ENCODE measurements at places on chromosomes 12 and 14.

DNA sequence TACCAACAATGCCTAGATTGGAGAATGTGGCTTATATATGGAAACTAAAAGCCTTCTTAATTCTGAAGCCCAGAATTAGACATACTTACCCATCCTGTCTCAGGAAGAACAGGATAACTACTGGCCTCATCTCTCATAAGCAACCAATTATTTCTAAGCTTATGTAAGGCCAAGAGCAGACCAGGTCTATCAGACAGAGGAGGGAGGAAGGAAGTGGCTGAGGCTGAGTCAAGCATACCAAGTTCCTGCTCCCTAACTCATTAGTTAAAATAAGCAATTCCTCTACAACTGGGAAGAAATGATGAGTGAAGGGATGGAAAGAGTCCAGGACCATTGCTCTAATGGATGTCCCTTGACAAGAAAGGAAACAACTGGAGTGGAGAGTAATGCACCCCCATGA is 27.0 kb upstream of the INSM2 start:
- DNase-seq: peak; percentile 73

DNA sequence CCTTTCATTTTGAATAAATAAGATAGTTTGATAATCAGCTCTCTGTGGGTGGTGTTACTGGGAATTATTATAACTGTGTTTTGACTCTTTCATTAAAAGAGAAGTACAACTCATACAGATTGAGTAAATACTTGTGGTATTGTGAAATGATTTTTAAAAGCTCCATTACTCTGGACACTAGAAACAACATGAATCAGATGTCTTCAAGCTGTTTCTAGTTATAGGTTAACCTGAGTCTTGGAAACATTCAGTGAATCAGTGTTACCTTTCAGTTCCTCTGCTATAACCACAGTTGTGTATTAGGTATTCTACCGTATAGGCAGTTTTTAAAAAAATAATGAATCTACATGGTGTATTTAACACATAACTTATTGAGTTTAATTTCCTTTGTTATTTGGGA is 128.4 kb upstream of the SSTR1 start:
- no peak for DNase-seq

DNA sequence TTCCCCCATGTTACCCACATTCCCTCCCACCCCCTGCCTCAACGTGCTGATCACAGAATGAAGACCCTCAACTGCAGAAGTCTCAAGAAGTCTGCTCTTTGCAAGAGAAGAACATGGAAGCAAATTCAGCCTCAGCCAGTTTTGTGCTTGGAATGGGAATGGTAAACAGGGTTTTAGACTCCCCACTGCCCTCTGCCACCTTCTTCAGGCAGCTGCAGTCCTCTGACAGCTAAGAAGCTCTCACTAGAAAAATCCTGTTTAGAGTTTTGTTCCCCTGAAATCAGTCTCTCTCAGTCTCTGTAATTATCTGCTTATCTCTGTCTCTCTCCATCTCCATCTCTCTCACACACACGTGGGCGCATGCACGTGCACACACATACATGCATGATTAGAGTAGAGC is 85.4 kb downstream of the CRACR2A start:
- no peak for DNase-seq

DNA sequence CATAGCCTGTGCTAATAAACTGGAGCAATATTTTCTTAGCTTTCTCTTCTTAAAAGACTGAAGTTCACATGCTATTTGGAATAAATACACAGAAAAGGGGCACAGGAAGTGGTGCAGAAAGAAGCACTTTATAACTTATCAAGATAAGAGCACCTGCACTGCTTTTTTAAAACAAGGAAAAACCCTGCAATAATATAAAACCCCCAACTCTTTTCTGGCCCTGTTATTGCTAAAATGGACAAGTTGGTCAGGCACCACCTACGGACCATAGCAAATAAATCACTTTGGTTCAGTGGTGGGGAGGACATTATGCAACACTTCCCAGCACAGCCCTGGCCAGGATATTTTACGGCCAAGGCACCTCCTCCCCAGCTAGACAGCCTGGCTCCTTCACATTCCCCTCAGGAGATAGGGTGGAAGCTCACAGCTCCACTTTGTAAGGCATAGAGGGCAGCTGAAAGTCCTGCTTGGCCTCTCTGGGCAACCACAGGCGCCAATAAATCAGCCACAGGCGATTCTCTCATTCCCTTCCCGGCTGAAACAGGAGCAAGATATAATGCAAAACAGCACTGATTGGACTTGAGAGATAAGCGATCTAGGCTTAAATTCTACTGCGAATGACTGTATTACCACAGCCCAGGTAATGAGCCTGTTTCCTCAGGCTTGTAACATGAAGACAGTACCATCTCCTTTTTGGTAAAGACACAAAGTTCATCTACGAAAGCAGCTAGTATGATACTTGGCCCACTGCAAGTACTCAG is 2.0 kb downstream of the ZBTB25 start:
- peak; percentile 48 for DNase-seq

DNA sequence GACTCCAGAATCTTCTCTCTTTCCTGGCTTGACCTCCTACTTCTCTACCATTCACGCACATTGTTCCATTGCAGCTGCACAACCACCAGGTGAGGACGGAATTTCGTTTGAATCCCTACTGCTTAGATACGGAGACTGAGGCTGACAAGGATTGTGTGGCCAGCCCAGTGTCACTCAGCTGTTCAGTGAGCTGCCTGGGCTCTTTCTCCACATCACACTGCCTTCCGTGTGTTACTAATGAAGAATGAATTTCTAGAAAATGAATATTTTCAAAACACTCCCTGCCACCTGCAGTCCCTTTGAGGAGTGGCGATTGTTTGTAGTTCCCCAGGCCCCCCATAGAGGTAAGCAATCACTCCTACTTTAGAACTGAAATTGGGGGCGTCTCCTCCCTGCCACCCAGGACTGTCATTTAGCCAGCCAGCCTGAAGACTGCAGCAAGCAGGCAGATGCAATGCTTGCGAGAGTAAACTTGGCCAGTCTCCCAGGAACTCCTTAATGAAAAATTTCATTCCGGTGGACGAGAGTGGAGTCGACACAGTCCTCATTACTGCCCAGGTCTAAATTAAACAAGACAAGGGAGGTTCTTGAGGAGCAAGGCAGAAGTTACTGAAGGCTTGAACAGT is 239.7 kb downstream of the SLC41A2 start:
- DNase-seq: no peak

DNA sequence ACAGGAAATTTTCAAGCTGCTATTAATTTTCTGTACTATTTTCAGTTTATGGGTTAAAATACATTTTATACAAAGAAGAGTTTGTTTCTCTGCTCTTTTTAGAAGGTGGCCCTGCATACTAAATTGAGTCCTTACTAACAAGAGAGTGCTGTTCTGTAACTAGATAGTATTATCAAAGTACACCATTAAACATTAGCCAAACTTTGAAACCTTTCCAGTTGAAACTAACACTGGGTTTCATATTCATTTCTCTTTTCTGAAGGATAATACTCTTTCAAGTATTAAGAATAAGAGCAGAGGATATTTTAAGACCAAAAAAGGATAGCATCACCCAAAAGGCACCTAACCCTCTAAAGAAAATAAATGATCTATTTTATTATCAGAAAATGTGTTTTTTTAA is 47.2 kb downstream of the PEBP1 start:
- DNase-seq: no peak

GRCh38 chr12:116306506-116306905 is 29.0 kb upstream of the MED13L start:
- no peak for DNase-seq

DNA sequence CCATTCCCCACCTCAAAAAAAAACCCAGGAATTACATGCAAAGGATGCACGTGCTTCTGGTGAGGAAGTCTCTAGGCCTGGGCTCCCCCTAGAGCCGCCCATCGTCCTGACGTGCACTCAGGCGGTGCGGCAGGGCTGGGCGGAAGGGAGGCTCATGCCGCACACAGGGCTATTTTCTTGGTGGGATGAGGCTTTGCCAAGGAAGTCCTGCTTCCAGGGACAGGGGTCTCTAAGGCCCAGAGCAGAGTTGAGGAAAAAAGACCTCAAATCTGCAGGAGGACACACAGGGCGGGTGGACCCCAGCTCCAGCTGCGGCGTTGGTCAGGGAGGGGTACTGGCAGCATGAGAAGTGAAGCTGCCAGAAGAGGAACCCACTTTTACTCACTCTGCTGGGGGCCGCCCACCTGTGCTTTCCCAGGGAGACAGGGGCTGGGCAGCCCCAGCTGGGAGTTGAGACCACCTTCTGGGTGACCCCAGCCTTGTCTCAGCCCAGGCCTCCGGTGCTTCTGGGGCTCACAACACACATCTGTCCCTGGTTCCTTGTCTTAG is 4.2 kb downstream of the RHOF start:
- peak; percentile 31 for DNase-seq

DNA sequence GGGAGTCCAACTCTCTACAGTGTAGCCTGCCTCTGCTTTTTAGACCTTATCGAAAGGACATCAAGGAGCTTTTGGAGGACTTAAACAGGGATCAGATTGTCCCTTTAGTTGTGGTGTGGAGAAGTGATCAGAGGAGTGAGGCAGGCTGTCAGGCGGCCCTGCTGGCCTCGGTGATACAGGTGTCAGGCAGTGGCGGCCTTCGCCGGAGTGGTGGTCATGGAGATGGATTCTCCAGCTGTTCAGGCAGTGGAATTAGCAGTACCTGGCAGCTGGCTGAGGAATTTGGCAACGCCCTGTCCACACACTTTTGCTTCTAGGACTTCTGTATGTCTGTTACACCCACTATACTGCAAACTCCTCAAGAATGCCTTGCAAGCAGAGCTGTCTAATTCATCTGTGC is 4.2 kb upstream of the CLMN start:
- DNase-seq: no peak

DNA sequence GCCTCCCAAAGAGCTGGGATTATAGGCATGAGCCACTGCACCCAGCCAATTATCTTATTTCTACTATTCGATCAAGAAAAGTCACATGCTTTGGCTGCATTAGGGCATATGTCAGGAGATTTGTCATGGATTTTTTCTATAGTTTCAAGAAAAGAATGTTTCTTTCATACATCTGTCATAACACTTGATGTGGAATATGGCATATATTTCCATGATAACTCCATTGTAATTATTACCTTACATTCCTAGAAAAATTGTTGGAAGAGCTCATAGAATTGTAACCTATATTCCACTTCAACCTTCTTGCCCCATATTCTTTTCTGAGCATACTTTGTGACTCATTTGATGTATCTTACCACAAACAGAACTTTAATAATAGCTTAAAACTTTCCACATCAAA is 740.9 kb upstream of the FLRT2 start:
- DNase-seq: no peak

DNA sequence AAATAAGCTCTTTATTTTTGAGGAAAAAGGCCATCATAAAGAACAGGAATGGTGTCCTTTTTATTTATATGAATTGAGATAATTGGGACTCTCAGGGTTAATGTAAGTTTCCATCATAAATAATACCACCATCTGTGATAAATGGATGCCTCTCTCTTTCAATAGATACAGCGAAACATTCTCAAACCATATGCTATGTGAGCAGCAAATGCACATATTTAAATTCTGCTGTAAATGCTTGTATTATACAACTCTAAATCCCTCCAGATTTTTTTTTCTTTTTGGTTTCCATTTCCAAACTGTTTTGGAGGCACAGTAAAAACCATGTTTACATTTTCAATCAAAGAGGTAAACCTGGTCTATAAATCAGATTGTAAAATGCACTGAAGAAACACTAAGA is 132.3 kb downstream of the TMEM132C start:
- DNase-seq: no peak

DNA sequence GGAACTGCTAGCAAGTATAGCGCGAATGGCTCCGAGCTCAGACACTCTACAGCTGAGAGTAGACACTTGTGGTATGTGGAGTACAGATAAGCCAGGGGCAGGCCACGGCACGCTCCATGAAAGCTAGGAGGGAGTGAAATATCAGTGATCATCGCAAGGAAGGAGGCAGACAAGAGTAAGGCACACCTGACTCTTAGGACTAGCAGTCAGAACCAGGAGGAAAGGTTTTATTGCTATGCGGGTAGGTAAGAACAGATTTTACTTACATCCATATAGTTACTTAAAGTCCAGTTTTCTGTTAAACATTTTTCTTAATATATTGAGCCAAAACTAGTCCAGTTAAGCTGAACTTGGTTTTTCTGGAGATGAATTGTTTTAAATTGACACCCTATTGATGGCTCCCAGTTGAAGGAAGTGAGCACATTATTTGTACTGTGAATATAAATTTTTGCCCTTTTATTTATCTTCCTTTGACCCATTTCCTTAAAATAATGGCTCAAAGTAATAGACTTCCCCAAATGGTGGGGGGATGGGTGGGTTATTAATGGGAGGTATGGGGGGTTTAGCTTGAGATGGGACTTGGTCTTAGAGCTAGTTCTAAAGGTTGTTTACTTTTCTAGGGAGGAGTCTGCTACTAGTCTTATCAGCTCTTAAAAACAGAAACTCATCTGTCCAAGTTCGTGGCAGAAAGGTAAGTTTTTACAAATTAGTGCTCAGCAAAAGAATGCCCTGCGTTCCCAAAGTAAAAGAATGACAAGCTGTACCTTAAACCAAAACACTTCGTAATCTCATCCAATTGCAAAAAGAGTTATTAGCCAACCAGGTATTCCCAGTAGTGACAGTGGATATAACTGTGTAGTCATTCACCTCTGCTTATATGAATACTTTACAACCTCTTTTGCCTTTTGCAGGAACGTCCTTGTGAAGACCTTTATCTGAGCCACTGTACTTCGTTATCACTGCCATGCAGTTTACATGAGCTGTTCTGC is 5.8 kb downstream of the HNRNPA1 start:
- DNase-seq: no peak

DNA sequence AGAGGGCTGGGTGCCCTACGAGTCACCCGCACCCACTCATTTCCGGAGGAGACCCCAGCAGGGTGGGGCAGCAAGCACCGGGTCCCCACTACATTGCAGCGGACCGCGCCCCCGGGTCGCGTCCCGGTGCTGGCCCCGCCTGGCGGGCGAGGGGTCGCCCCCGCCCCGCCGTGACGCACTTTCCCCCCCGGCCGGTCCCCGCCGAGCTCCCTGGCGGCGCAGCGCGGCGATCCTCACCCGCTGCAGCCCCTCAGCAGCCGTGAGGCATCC is 106.1 kb downstream of the PRICKLE1 start:
- DNase-seq: peak; percentile 69

- DNase-seq: peak; percentile 26
Observed at GRCh38 chr12:10968765-10969456, 17.8 kb downstream of the TAS2R50 start.

DNA sequence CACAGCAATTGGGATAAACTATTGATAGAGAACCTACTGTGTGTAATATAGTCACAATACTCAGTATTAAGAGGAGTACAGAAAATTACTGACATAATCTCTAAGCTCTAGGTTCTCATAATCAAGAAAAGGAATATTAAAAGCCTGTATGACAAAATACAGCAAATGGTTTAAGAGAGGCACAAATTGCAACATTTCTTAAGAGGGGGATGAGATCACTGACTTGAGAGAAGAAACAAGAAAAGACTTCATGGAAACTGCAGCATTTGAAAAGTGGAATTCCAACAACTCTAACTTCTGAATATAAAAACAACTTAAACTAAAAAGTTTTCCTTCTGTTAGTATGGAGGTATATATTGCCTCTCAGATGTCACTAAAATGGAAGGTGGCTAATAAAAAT is 89.7 kb downstream of the NUMB start:
- no peak for DNase-seq

Data from dermis blood vessel endothelial cell (primary cell).